RWPE1 (cell line): ENCODE measurements at places on chromosomes 7 and 10.

GRCh38 chr7:50396856-50397255, 53.3 kb downstream of the FIGNL1 start:
- DNase-seq, result no peak

DNA sequence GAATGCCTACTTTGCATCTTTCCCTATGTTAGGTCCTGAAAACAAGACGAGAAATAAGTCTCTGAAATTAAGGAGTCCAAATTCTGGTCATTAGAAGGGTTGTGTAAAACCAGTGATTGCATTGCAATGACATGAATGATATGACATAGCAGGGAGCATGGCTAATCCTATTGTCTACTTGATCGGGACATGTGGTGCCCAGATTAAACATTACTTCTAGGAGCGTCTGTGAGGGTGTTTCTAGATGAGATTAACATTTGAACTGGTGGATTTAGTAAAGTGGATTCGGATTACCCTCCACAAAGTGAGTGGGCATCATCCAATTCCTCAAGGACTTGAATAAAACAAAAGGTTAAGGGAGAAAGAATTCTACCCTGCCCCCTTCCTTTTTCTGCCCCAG, 434.9 kb upstream of the KLF6 start:
- DNase-seq, result no peak

DNA sequence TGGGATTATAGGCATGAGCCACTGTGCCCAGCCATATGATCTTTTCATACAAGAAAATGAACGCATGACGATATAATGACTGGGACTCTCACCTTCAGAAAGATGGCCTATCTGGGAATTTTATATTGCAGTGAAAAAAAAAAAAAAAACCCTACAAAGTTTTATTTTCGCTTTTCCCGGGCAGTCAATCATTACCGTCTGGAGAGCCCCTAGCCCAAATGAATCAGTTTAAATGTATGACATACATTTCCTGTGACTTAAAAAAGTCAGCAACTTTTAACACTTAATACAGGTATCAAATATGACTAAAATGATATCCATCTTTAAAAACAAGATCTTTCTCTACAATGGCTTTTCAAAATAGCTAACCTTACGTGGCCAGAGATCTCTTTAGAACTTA, 48.2 kb upstream of the NMT2 start:
- no peak for DNase-seq

GRCh38 chr10:127735156-127735555, 1.8 kb upstream of the FOXI2 start:
- no peak for DNase-seq

GRCh38 chr10:73911553-73912004, 647 bp downstream of the PLAU start:
- no peak for DNase-seq

DNA sequence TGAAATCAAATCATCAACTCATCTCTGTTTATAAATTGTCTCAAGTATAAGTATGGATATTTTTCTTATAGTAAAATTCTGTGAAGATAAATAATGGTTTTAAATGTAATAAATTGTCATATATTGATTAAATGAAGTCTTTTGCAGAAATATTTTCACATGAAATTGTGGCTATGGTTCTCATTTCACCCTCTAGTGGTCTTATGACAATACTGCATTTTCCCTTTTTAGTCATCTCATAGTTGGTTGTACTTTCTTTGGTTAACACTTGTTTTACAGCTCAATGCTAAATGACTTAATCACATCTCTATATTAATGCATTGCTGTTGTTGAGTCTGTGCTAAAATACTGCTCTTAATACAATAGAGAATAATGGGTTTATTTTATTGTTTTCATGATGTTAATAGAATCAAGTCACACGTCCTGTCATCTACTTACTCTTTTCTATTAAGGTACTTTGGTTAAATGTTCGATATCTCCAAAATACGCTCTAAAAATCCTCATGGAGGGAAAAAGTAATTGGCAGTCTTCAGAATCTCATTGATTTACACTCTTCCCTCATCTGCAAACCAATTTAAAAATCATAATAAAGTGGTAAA, 38.0 kb upstream of the CACNA2D1 start:
- peak; percentile 23 for DNase-seq

GRCh38 chr10:129024046-129024445, 443.0 kb upstream of the MGMT start:
- no peak for DNase-seq

- DNase-seq, result no peak
Measured at GRCh38 chr7:121410829-121411596, 14.9 kb upstream of the FAM3C start.

DNA sequence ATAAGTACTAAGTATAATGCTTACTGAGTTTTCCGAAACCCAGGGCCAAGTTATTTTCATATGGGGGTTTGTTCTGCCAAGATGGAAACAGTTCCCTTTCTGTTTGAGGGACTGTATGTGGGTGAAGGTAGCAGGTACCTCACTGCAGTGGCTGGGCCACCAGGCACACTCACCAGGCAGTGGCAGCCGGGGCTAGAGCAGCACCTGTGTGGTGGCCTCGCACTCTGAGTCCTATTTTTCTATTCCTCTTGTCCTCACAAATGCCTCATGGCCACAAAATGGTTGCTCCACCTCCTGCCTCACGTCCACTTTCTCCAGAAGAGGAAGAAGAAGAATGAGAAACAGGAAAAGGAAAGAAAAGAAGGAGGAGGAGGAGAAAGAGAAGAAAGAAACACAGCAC, 167.3 kb upstream of the SHH start:
- DNase-seq, result no peak
